ENCODE measurements at places on chromosomes 16 and 17.
A peak's percentile ranks its signal among the peaks of the same experiment; 100 is the strongest.

DNA sequence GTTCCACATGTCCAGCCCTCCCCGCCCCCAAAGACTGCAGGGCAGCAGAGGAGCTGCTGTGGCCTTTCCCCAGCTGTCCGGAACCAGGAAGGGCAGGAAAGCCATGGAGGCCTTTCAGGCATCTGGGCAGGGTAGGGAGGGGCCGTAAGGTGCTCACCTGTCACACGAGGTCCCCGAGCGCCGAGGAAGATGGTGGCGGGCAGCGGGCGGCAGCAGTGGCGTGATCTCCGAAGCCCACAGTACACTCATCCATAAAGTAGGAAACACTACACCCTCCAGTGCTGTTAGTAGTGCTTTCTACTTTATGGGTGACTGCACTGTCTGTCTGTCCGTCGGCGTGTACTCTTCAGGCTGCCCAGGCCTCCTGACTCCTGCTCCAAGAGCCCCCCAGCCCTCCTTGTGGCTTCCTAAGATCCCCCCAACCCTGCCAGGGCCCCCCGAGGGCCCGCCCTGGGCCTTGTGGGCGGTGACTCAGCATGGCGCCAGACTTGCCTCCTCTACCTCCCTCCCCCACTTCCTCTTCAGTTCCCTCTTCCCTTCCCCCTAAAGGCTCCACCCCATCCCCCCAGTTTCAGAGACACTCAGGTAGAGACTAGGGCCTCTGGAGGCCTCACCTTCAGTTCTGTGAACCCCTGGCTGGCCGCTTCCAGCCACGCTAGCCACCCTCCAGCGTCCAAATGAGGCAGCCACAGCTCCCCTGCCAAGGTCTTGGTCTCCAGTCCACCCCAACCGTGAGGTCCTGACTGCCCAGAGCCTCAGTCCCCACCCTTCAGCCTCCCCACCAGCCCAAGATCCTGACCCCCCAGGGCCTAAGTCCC is 2.6 kb upstream of the TSPOAP1 start:
- DNase-seq: peak; percentile 80

- DNase-seq: no peak
Observed at GRCh38 chr17:59107306-59107670, 608 bp upstream of the TRIM37 start.

DNA sequence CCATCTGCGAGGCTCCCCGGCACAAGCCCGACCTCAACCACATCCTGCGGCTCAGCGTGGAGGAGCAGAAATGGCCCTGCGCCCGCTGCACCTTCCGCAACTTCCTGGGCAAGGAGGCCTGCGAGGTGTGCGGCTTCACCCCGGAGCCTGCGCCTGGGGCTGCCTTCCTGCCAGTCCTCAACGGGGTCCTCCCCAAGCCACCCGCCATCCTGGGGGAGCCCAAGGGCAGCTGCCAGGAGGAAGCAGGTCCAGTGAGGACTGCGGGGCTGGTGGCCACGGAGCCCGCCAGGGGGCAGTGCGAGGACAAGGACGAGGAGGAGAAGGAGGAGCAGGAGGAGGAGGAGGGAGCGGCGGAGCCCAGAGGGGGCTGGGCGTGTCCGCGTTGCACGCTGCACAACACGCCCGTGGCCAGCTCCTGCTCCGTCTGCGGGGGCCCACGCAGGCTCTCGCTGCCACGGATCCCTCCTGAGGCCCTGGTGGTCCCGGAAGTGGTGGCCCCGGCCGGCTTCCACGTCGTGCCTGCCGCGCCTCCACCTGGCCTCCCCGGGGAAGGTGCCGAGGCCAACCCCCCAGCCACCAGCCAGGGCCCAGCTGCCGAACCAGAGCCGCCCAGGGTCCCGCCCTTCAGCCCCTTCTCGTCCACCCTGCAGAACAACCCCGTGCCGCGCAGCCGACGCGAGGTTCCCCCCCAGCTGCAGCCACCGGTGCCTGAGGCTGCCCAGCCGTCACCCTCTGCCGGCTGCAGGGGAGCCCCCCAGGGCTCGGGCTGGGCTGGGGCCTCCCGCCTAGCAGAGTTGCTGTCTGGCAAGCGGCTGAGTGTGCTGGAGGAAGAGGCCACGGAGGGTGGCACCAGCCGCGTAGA is 13.1 kb upstream of the PRR35 start:
- DNase-seq: peak; percentile 52

- DNase-seq: no peak
Observed at GRCh38 chr17:12736526-12736925, 52.8 kb upstream of the ARHGAP44 start.

GRCh38 chr17:32161506-32162365 is 19.4 kb downstream of the RHOT1 start:
- no peak for DNase-seq

DNA sequence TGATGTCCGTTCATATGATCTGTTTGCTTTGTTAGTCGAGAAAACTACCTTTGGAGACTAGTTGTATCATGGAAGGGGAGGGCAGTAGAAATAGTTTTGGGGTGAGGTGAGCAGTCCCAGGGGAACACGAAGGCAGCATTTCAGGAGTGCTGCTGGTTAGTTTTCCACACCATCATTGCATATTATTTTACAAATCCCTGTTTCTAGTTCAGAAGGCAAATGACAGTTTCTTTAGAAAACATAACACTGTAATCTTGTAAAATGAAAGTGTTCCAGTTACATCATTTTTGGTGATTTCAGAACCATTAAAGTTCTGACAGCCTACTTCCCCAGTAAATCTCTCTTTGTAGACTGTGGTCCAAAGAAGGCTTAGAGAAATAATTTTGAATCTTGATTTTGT is 25.4 kb downstream of the BANP start:
- no peak for DNase-seq

DNA sequence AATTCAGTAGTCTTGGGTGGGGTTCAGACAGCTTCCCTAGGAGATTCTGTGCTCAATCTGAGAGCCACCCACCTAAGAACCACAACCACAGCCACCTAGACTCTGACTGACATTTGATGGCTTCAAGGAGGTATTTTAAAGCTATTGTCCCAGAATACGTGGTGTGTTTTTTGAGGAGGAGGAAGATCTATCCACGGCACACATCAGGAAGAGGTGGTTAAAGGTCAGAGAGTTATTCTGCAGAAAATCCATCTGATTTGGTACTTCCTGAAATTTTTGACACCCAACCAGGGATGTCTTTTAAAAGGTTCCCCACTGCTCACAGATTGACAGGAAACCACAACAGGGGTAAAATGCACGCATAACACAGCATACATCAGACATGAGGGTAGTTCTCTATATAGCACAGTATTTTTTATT is 25.1 kb downstream of the SMARCE1 start:
- peak; percentile 62 for DNase-seq

DNA sequence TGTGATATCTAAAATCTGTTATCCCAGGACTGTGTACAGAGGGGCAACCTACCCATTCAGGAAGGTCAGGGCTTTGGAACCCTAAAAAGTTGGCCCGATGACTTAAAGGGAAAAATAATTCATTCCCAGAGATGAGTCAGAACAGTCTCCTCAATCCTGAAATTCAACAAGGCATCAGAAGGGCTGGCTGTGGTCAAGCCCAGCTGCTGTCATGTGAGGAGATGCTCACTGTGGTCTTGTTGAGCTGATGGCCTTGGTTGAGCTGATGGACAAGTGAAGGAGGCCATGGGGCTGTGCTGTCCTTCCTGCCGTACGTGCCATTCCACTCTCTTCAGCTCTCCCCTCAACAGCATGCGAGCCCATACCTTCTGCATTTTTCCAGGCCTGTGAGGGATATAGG is 20.9 kb upstream of the DRG2 start:
- DNase-seq: no peak

DNA sequence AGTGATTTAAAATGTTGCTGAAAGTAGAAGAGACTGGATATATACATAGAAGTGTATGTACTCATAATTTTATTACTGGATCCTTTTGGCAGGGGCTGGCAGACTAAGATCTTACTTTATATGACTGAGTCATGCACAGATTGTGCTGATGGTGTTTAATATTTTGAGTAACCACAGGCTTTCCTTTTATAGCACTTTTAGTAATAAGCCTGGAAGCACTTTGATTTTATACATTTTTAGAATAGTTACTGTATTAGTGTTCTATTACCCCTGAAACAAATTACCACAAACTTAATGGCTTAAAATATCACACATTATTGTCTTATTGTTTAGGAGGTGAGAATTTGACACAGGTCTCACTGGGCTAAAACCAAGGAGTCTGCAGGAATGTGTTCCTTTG is 113.4 kb upstream of the CDH8 start:
- DNase-seq: no peak

- peak; percentile 94 for DNase-seq
Observed at GRCh38 chr17:46193151-46193625, at the start of gene KANSL1. KANSL1 (minus strand) TSS chr17:46193429; CDS start chr17:46172143, 21,286 bp downstream.

- DNase-seq: no peak
Observed at GRCh38 chr17:48477221-48477620, 47.2 kb upstream of the SKAP1 start.

GRCh38 chr17:600576-601243 is 113.9 kb downstream of the VPS53 start:
- no peak for DNase-seq

- no peak for DNase-seq
Observed at GRCh38 chr17:19310151-19310550, 52.4 kb downstream of the B9D1 start.

- DNase-seq: no peak
Observed at GRCh38 chr17:77884967-77885641, 73.4 kb upstream of the TNRC6C start.

GRCh38 chr17:16419074-16419928 is 3.9 kb downstream of the TRPV2 start:
- DNase-seq: no peak

GRCh38 chr16:11650641-11651591 is 17.3 kb upstream of the SNN start:
- DNase-seq: no peak

DNA sequence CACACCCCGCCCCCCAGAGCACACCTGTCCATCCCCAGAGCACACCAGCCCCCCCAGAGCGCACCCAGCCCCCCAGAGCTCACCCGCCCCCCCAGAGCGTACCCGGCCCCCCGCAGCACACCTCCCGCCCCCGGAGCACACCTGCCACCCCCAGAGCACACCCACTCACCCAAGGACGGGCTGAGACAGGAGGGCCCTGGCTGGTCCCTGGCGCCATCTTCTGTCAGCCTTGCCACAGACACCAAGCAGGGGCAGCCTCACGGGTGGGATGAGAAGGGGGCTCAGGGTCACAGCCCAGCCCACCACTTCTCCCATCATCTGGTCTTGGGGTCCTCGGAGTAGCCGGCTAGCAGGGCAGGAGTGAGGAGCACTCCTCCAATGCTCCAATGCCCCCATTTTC is 31.8 kb downstream of the PIEZO1 start:
- DNase-seq: no peak

DNA sequence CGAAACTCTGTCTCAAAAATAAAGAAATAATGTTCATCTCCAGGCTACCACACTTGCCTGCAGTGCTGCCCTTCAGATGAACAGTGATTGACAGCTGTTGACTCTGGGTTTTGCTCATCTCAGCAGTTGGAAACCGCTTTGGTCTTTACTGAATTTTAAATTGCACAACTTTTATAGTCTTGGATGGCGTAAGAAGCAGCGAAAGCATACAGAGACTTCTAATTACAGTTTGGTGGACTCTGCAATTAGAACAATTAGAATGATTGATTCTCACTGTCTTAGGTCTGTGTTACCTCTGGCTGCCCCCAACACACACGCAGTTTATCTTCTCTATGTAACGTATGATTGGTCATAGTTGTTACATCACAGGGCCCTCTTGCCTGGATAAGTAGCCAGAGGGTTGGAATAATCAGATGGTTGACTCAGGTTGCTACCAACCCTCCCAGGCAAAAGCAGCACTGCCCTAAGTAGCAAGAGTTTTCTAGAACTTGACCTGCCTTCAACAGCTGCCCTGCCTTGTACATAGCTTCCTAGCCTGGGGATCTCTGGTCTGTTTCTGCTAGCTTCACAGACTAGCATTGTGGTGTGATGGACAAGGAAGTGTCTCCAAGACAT is 1.9 kb upstream of the NAT9 start:
- DNase-seq: no peak

GRCh38 chr16:14337303-14338191 is 266.4 kb downstream of the MRTFB start:
- DNase-seq: no peak

GRCh38 chr16:24689128-24689527 is 40.3 kb upstream of the TNRC6A start:
- no peak for DNase-seq

All from B cell (primary cell).